ENCODE measurements at places on chromosomes 7 and 10. TPM values are rescaled to one million over a fixed set of nuclear protein-coding genes. Genes with fewer than 3 reads are reported as not detected.

The ZNF25 gene
- 19.5 TPM for total RNA-seq

The WDFY4 gene
- total RNA-seq: not detected

The DNAH11 gene
- total RNA-seq: 0.92 TPM

The NAT16 gene
- not detected for total RNA-seq

The IL2RA gene
- total RNA-seq: not detected

The CARD11 gene
- total RNA-seq: not detected

The CALHM1 gene
- total RNA-seq: not detected

The PALD1 gene
- 0.40 TPM for total RNA-seq

The PLXDC2 gene
- 12.7 TPM for total RNA-seq

The CCDC186 gene
- 10.7 TPM for total RNA-seq

Data from smooth muscle cell of the pulmonary artery (primary cell).